ENCODE measurements at places on chromosomes 6 and 20. TPM values are rescaled to one million over a fixed set of nuclear protein-coding genes. Genes with fewer than 3 reads are reported as not detected.

SGK2 gene
- polyA plus RNA-seq: 44.9 TPM

WTAP gene
- 148 TPM for polyA plus RNA-seq

RAET1L gene
- polyA plus RNA-seq: not detected

CCDC170 gene
- 4.3 TPM for polyA plus RNA-seq

All from left renal pelvis (tissue), 4 donors.